Activated naive CD8-positive, alpha-beta T cell treated with anti-CD3 and anti-CD28 coated beads, Interleukin-2, amount 10 ng/mL, durations not matched to agents 7 days and 5 days (primary cell): ENCODE measurements at places on chromosomes 16 and 17. TPM values are rescaled to one million over a fixed set of nuclear protein-coding genes. Genes with fewer than 3 reads are reported as not detected.

DNA sequence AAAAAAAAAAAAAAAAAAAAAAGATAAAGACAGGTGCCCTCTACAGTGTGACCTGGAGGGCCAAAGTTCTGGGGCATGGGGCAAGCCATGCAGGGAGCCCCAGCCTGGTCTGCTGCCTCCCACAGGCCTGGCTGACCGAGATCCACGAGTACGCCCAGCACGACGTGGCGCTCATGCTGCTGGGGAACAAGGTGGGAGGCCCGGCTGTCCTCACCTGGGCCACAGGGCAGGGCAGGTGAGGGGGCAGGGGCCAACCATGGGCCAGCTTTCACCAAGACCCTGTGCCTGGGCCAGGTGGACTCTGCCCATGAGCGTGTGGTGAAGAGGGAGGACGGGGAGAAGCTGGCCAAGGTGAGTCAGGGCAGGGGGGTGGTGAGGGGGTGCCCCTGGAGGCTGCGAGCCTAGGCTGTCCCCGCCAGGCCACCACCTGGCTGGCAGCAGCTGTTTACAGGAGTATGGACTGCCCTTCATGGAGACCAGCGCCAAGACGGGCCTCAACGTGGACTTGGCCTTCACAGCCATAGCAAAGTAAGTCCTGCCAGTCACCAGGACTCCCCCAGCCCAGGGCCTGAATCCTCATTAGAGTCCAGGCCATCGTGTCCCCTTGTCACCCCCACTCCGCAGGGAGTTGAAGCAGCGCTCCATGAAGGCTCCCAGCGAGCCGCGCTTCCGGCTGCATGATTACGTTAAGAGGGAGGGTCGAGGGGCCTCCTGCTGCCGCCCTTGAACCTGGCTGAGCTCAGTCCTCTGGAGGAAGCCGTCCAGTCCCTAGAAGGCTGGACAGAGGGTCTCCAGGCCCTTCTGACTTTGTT is 2.7 kb upstream of the TRAF7 start:
- no peak for DNase-seq

Gene KIF2B
- total RNA-seq: not detected

Gene FOXL1
- total RNA-seq: not detected

- DNase-seq: no peak
Observed at GRCh38 chr17:83028851-83029250, 50.6 kb upstream of the METRNL start.

Gene NEK8
- total RNA-seq: 8.9 TPM
